ENCODE measurements at places on chromosomes 1 and 21.

DNA sequence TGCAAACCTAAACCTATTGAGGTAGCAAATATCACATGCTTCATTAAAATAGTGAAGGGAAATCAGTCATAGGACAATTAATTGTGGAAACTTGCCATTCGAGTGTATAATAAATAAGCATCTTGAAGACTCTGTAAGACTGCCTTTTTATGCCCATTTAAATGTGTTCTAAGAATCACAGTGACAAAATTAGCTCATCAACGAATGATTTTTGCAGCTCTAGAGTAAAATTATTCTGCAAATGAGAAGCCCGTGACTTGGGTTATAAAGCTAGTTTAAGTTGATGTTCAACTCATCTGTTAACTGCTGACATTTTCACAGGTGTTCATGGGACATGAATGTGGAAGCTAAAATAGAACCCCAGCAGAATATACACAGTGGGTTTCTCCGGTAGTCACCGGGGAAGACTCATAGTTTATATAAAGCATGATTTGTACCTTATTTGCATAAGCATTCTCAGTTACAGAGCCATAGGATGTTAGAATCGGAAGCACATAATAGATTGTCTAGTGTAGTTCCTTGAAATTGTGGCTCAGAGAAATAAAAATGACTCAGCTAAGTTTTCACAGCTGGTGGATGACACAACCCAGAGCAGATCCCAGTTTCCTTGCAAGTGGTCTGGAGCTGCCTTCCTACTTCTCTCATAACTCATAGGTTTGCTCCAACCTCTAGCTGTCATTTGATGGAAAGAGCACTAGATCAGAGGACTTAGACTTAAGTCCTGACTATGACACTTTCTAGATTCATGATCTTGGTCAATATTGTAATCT, 107.3 kb downstream of the UCHL5 start:
- DNase-seq = no peak

DNA sequence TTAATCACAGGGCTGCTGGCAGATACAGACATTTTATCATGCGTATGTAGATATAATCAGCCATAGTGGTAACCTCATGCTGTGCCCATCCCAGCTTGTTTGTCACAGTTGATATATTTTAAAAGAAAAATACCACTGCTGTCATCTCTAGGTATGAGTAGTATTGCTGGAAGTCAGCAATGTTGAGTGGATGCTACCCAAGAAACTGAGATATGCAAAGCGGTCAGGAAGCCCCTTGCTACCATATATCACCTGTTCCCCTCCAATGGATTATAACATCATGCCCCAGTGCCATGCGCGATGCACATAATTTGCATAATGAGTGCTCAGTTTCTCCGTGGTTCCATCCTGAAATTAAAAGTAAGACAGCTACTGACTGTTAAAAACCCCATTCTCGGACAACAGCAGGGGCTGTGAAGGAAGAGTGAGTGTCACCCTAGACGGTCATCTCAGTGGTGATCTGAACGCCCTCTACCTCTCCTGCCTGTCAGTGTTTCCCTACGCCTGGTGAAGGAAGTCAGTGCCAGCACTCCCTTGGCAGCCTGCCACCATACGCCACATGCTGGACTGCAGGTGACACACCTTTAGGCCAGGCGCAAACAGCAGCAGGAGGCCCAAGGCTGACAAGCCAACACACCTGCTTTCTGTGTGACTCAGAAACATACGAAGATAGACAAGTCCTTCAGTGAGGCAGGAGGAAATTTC, 2.7 kb downstream of the IL10RB start:
- DNase-seq = no peak

GRCh38 chr1:41341772-41342562, 19.3 kb upstream of the FOXO6 start:
- no peak for DNase-seq

DNA sequence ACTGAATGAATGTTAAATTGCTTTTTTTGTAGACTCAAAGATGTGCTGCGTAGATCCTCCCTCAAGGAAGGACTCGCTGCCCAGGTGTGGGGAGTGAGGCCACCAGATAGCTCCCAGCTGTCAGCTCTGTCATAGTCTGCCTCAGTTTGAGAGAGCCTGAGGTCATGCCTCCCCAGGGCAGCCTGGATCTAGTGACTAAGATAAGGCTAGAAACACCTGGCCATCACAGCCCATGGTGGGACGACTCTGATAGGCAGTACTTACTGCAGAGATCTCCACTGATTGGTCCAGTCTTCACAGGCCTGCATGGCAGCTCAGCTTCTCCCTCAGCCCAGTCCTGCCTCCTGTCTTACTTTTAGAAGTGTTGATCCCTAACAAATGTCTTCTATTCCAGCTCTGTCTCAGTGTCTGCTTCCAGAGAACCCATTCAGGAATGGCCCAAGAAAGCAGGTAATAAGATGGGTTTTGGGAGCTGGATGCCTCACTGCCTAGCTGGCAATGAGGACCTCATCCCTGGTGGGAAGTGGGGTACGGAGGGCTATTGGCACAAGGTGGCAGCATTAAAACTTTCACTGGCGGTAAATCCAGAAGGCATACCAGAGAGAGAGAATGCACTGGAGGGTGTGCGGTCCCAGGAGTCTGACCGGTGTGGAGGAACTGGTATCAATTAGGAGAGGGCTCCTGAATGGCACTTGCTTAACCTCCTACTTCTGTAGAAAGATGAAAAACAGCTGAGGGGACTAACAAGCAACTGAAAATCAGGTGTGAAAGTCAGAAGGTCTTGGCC, 55.3 kb upstream of the GPR37L1 start:
- DNase-seq = no peak

DNA sequence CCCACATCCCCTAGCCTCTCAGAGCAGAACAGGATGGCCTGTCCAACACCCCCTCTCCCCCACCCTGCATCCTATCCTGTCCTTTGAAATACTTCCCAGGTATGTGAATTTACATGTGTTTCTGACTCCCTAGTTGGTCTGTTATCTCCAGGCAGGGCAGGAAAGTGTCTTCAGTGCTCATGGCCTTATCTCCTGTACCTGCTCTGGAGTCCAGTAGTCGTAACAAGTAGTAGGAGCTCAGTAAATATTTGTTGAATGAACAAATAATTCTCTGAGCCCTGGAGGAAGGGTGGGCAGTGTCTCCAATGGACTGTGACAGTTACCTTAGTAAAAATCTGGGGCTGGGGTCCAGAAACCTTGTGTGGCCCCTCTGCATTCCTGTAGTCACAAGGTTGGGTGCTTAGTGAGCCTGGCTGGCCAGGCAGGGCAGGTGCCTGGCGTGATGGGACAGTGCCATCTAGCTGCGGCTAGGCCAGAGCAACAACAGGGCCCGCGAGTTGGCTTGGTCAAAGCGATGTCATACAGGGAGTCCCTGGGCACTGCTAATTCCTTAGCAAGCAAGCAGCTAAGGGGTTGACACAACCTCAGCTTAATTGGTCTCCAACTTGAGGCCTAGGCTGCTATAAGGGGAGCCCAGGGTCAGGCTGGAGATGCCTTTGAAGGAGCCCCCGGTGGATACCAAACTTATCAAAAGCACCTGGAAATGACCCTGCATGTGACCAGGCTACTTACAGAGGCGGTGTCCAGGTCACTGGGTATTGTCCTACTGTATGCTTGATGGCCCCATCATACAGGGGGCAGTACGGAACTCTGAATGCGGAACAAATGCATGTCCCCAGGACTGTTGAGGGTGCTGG, 89.0 kb upstream of the PPM1J start:
- DNase-seq = peak; percentile 54

- no peak for DNase-seq
These were observed 112.7 kb downstream of the CLIC6 start for GRCh38 chr21:34781526-34781925.

GRCh38 chr1:209400351-209401220, 182.9 kb upstream of the CAMK1G start:
- DNase-seq = no peak

GRCh38 chr1:218345673-218346390, 696 bp downstream of the TGFB2 start:
- no peak for DNase-seq

DNA sequence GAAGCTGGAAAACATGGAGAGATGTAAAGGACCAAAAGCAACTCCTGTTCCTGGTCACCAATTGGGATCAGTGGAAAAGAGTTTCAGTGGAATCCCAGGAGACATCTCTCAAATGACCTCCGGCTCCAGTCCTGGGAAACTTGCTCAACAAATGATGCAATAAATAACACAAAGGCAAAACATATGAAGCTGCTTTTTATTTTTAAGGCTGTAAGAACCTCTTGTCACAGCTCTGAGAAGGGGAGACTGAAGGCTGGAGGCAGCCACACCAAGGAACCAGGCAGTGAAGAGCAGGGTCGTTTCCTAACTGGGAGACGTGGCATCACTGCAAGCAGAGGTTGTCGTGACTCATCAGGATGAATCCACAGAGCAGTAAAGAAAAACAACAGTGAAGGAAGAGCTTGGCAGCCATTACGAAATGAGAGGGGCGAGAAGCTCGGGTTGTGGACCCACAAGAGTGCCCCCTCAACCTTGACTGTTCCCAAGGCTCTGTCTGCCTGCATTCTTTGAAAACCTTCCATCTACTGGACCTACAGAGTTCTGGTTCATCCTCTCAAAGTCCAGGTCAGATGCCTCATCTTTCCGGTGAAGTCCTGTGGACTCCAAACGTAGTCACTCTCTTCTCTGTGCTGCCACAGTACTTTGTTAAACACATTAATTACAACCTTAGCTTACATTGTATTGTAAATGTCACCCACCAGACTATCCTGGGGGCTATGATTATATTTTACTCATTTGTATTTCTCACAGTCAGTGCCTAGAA, 32.1 kb downstream of the JAK1 start:
- DNase-seq = no peak

DNA sequence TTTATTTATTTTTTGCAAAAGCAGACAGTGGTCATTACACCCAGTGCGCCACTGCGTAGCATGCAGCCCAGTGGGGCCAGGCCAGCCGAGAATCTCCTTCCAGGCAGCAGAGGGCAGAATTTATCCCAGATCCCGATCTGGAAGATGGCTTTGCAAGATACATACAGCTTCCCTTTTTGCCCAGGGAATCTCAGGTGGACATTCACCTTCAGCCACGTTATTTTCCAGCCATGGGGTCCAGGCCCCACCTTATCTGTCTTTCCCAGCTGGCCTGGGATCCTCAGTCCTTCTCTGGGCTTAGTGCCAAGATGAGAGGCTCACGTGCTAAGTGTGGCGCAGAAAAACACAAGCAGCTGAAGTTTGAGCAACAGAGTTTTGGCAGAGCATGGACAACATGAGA, 123.6 kb downstream of the AJAP1 start:
- no peak for DNase-seq

DNA sequence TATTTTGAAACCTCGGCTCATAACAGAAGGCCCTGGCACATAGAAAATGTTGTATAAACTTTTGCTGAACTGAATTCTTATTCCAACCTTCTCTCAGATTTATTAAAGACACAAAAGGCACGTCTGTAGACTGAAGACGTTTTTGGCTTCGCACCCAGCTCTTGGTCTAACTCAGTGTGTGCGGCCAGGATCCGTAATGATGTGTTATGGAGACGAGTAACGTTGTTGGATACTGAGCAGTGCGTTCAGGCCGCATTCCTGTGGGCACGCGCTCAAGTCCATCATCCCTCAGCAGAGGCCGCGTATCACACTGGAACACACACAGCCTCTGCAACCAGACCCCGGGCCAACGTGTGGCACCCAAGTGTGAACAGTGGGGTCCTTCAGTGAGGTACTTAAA, 154.8 kb upstream of the RAB4A start:
- no peak for DNase-seq

- no peak for DNase-seq
These were observed 41.6 kb upstream of the ZNF678 start for GRCh38 chr1:227521782-227522181.

DNA sequence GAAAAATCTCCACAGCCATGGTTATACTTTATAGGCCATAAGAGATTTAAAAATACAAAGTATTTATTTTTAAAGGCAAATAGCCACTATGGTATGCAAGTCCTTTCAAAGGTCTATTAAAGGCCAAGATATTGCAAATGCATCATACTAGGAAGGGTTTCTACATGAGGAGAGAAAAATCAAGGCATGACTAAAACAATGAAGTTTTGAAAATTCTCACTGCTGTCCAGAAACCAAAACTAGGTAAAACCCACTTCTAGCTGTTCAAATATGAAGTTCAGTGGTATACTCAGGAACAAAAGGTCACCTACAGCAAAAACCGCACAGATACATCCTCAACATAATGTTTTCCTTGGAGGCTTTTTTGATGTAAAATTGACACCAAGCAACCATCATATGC, 75.0 kb downstream of the EPS15 start:
- no peak for DNase-seq

- DNase-seq = no peak
These were observed 209.5 kb upstream of the GALNT2 start for GRCh38 chr1:229857585-229857984.

DNA sequence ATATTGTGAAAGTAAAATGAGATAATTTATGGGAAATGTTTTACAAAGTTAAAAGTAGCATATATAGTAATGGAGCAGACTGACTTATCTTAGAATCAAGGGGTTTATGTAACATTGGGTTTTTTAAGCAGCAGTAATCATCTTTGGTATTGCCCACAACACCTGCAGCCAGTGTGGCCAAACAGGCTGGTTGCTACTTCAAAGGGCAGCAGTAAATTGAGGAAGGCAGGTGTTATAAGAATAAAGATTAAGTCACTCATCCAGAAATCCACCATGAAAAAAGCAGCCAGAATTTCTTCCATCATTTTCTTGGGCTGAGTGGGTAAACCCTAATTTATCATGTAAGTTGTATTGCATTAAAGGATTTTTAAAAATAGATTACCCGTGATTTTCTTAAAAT, 16.7 kb downstream of the DYNLT5 start:
- DNase-seq = no peak

DNA sequence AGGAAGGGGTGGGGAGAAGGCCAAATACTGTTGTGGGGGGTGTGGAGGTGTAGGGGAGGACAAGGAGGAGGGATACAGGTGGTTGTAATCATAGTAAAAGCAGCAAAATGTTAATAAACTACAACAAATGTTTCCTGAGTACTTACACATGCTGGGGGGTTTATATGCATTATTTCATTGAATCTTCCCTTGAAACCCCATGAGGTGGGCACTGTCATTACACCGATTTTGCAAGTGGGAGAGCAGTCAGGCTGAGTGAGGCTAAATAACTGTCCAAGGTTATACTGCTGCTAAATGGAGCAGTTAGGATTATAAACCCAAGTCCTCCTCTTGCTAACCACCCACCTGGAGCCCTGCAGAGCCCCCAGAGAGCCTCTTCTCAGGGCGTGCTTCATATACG, 14.4 kb upstream of the GRHL3 start:
- DNase-seq = no peak

GRCh38 chr21:37339552-37339939, 27.0 kb upstream of the DYRK1A start:
- no peak for DNase-seq

DNA sequence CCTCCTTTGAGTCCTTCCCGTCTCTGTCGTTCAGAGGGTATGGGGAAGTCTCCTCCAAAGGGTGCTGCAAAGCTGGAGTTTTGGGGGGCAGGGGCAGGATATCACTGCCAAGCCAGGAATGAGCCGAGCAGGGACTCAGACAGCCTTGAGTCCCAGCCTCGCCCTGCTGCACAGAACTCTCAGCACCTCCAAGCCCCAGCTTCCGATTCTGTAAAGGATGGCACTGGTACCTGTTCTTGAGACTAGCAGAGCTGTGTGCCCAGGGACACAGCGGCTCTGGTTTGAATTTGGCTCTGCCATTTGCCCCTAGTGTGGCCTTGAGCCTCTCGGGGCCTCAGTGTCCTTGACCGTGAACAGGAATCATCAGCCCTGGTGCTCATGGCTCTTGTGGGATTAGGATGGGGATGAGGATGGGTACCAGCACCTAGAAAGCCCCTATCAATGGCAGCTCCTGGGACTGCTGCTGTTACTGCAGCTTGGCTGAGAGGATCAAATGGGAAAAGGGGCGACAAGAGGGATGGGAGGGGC, 1.5 kb upstream of the FBLIM1 start:
- DNase-seq = no peak
